Naive thymus-derived CD4-positive, alpha-beta T cell (primary cell): ENCODE measurements at places on chromosomes 4 and X.

DNA sequence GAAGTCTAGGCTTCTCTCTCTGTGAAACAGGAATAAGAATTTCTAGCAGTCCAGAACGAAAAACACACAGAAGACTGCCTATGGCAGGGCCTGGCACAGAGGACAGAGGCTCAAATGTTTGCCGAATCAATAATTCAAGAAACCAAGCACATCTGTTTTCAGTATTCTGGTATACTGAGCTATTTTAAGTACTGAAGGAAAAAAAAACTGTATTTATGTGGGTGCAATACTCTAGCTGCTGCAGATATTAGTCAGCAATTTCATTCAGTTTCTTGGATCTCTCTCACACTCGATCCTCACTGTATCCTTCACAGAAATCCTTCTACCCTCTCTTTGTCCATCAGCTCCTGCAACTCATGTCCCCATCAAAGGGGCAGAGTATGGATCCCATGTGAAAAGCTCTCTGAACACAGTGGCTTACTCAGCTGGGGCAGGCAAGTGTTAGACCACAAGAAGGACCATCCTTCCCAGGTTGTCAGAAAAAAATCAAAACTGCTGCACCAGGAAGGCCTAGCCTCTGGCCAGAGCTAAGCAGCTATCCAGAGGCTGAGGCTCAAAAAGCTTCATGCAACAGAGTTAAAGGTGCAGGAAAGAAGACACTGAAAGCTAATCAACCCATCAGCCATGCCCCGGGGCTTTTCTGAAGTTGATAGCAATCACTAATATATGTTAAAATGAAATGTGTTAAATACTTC lies 9.1 kb upstream of the USO1 start:
- DNase-seq = no peak

DNA sequence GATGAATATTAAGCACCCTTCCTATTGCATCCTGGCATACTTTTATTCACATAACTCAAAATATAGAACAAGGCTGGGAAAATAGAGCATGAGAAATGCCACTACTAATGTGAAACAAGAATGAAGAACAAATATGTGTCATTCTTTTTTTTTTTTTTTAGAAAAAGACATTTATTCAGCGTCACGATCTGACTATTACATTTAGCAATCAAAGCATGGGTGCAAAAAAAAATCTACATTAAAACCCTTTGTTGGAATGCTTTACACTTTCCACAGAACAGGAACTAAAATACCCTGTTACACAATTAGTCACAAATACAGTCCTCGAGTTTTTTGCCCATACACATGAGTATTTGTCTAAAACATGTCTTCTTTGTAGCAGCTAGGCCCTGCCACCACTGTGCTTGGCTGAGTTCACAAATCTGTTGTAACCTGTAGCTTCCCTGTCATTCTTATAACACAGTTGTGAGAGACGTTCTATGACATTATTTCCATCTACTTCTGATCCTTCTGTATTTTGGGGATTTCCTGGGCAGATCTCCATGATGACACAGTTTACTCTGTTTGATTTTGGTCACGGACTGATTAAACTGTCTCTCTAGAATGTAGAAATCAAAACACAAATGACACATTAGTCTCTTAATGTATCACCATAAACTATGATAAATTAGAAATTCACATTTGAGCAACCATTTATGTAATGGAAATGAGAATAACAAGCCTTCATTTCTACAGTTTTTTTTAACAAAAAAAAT lies 9.4 kb upstream of the TET2 start:
- no peak for DNase-seq

DNA sequence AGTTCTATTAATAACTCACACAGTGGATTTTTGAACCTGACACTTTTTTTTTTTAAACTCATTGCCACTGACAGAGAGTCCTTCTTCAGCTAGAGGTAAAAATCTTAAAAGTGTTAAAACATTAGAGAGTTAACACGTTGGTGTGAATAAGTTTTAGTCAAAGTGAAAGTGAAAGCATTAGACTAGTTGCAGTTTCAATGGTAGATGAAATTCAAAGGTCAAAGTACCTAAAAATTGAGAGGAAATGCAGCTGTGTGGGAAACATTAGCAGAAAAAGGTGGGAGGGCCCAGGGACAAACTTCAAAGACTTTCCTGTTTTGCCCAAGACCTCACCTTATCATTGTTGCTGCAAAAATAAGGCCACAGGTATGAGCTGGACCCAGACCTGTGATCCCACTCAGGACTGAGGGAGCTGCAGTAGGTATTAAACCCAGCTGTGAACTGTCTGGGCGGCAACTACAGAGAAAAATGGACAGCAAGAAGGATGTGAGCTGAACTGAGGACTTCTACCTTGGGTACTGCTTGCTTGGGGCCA lies 17.6 kb upstream of the GABRA4 start:
- DNase-seq = peak; percentile 28

DNA sequence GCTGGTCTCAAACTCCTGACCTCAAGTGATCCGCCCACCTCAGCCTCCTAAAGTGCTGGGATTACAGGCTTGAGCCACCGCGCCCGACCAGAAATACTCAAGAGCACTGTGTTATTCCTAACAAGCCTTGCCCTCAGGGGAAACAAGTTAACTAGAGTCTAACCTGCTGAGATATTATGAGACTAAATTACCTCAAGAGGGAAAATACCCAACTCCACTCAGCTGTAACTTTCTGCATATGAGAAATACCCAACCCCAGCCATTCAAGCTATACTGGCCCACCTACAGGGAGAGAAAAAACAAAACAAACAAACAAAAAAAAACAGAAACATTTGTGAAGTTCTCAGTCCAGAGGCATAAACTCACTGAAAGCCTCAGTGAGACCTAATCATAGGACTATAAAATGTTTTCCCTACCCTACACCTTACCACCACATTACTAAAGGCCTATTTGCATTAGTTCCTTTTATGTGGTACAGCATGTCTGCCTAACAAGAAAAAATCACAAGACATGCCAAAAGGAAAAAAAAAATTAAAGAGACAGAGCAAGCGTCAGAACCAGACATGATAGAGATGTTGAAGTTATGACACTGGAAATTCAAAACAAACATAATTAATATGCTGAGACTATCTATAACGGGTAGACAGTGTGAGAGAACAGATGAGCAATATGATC lies 876.0 kb downstream of the FSTL5 start:
- no peak for DNase-seq

DNA sequence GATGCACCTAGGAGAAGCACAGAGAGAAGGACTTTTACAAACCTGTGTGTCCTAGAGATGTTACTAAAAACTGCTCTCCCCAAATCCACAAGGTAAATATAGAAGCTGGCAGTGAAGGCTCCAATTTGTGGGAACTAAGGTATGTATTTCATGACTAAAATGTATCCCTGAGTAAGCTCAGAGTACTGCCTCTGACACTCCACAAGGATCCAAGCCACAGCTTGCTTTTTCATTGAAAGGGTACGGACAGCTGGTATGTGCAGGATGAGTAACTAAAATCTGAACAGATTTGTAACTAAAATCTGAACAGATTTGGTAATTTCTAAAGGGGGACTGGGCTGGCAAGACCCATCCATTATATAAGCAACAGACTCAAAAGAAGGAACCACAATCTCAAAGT lies 187.6 kb downstream of the DCLK2 start:
- DNase-seq = no peak

DNA sequence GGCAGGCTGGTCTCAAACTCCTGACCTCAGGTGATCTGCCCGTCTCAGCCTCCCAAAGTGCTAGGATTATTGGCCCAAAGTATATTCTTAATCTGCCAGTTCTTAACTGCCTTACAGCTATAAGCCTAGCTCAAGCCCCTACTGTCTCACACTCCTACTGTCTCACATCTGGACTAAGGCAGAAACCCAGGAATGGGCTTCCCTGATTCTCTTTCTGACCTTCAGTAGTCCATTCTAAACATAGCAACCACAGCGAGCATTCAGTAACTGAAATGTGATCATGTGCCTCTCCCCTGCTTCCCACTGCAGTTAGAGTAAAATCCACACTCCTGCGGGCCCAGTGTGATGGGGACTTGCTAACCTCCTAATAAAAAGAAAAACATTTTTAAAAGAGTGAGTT lies 58.9 kb downstream of the MTMR1 start:
- DNase-seq = no peak

DNA sequence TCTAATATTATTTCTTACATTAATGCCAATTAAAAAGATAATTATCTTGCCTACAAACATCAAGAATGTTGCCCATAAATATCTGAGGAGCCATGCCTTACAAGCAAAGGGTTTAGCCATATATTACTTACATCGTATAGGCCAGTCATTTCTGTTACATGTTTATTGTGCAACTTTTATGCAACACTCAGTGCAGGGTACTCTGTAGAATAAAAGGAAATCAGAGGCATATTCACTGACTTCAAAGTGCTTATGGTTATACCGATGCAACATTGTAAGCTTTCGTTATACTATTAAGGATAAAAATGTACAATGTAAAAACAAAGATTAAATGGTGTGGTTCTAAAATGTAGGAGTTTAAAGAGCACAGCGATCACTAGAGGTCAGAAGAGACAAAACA lies 315.9 kb downstream of the PCDH10 start:
- DNase-seq = no peak

- DNase-seq = no peak
Observed at GRCh38 chr4:74619931-74620702, 174.2 kb downstream of the BTC start.

- no peak for DNase-seq
Observed at GRCh38 chrX:14872355-14872754, 514 bp downstream of the FANCB start.

GRCh38 chr4:182483685-182484084 lies 240.5 kb downstream of the TENM3 start:
- DNase-seq = no peak

- no peak for DNase-seq
Observed at GRCh38 chrX:153688911-153689590, 1.3 kb downstream of the SLC6A8 start.

- no peak for DNase-seq
Observed at GRCh38 chr4:38373375-38373774, 290.6 kb upstream of the KLF3 start.

DNA sequence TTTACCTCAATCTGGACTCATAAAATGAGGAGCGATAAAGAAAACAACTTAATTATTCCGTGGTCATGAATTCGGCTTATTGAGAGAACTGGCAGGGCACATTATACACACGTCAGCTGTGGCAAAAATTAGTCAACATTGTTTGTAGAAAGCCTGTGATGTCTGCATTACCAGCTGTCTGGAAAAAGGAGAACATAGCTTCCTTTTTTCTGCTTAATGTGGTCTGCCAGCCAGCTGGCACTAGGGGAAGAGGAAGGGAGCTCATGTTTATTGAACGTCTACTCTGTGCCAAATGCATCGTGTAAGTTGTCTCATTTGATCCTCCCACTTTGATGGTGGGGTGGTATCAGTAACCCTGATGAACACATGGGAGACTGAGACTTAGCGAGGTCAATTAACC lies 367.6 kb downstream of the ARHGAP24 start:
- DNase-seq = no peak

- no peak for DNase-seq
Observed at GRCh38 chrX:137547291-137547690, 18.6 kb upstream of the ZIC3 start.

DNA sequence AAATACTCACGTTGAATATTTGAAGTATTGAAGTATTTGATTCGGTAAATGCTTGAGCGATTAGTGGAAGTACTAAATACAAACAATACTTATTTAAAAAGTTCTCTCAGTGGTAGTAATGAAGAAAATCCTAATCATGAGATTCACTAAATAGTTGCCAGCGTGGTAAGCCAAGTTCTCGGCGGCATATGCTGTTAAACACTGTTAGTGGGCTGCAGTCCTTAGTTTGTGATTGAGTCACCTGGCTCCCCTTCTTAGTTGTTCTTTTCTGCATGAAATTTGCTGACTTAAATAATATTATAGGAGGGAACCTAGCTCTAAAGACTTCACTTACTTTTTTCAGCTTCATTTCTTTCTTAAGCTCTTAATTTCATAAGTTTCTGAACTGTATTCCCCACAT lies 51.4 kb downstream of the STIM2 start:
- no peak for DNase-seq

- no peak for DNase-seq
Observed at GRCh38 chr4:42643685-42644084, 13.2 kb downstream of the ATP8A1 start.

GRCh38 chr4:167897116-167897515 lies 195.2 kb upstream of the ANXA10 start:
- DNase-seq = no peak

DNA sequence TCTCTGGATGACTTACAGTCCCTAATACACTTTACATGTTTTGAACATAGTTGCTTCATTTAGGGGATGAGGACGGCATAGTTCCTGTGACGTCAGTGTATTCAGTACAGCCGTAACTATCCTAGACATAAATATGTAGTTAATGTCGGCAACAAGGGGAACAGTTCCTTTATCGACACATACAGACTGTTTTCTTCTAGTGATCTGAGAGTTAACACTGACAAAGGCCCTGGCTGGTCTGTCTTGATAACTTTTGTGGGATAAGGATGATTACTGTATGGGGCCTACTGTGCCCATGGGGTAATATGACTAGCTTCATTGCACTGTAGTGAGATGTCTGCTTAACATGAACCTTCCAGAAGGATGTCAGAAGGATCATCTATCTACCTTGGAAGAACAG lies 131.2 kb downstream of the ZNF518B start:
- DNase-seq = no peak

- DNase-seq = no peak
Observed at GRCh38 chr4:1629699-1630083, 54.4 kb downstream of the FAM53A start.

GRCh38 chrX:105972690-105973386 lies 65.7 kb downstream of the SERPINA7 start:
- DNase-seq = no peak

GRCh38 chr4:71571346-71571745 lies 212.5 kb downstream of the GC start:
- DNase-seq = no peak

DNA sequence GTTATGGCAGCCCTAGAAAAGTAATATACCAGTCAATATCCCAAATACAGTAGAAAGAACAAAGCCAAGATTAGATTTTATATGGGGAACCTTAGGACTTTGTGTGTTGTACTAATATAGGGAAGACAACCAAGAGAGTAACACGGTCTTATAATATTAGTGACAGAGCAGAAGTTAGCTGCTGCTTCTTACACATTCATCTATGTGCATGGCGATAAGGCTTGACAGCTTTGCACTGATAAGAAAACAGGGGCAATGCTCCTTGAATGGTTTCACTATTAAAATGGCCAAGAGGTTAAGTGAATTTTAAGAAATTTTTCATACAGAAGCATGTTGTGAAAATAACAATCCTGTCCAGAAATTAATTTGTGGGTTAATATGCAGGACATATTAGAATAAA lies 521.6 kb downstream of the CCSER1 start:
- DNase-seq = no peak

DNA sequence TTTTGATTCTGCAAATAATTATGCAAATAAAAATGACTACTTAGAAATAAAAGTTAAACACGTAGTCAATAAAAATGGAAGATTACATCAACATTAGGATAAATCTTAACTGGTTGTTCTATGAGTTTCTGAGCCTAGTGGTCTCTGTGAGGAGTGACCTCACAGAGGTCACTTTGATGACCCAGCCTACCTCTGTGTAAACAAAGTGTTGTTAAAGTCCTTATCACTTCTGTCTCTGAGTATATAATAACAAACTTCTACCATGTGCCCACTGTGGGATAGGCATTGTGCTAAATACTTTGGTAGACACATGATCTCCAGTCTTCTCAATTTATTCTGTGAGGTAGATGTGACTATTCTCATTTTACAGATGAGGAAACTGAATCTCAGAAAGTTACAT lies 85.4 kb downstream of the PDE5A start:
- no peak for DNase-seq
